Natural killer cell treated with Interleukin-12 subunit alpha and Interleukin-12 subunit beta and Interleukin-15 and Interleukin-18, amount 100 ng/mL, for 72 hours (primary cell): ENCODE measurements at places on chromosomes 6 and 20. TPM values are rescaled to one million over a fixed set of nuclear protein-coding genes. Genes with fewer than 3 reads are reported as not detected.

MRPS10 gene
- total RNA-seq = 35.6 TPM

NOTCH4 gene
- total RNA-seq = 1.4 TPM

SLC35F1 gene
- not detected for total RNA-seq

MCHR2 gene
- total RNA-seq = not detected

KIFC1 gene
- 52.9 TPM for total RNA-seq

FOXS1 gene
- not detected for total RNA-seq

LAMA4 gene
- total RNA-seq = not detected

EMILIN3 gene
- total RNA-seq = not detected

RXRB gene
- total RNA-seq = 43.9 TPM

SRSF12 gene
- 0.17 TPM for total RNA-seq

BMP2 gene
- total RNA-seq = 0.10 TPM

GRM1 gene
- total RNA-seq = not detected

PPP1R3G gene
- not detected for total RNA-seq

PRR18 gene
- total RNA-seq = not detected

TFAP2A gene
- total RNA-seq = 0.31 TPM

BTN1A1 gene
- not detected for total RNA-seq

BACH2 gene
- 5.8 TPM for total RNA-seq

ZBTB46 gene
- 0.25 TPM for total RNA-seq

LGSN gene
- total RNA-seq = not detected

IL17F gene
- total RNA-seq = 56.3 TPM

CFAP61 gene
- total RNA-seq = not detected

RNF182 gene
- total RNA-seq = not detected

COL10A1 gene
- not detected for total RNA-seq

RBPJL gene
- total RNA-seq = not detected

ZNF391 gene
- total RNA-seq = 0.71 TPM

GHRH gene
- not detected for total RNA-seq

STMND1 gene
- total RNA-seq = not detected

ADGRF1 gene
- total RNA-seq = not detected

KCNG1 gene
- not detected for total RNA-seq

SLC25A27 gene
- 1.0 TPM for total RNA-seq

RAET1E gene
- total RNA-seq = not detected

LMBRD1 gene
- 24.2 TPM for total RNA-seq

TMEM14A gene
- total RNA-seq = 12.0 TPM

BEND3 gene
- 6.5 TPM for total RNA-seq

TBPL1 gene
- 46.6 TPM for total RNA-seq

LRRC1 gene
- total RNA-seq = 1.00 TPM

PHACTR3 gene
- not detected for total RNA-seq

EHMT2 gene
- total RNA-seq = 34.4 TPM

ADGRB3 gene
- total RNA-seq = not detected

RWDD2A gene
- 1.5 TPM for total RNA-seq

TXLNB gene
- total RNA-seq = not detected

SLC16A10 gene
- total RNA-seq = 0.59 TPM

TFAP2D gene
- total RNA-seq = not detected

SLC32A1 gene
- total RNA-seq = not detected

ADTRP gene
- total RNA-seq = not detected

BANF2 gene
- total RNA-seq = not detected

RALGAPA2 gene
- total RNA-seq = 38.5 TPM

ARFGAP1 gene
- total RNA-seq = 144 TPM

SNTA1 gene
- 1.5 TPM for total RNA-seq

ULBP2 gene
- 0.98 TPM for total RNA-seq

TBX18 gene
- not detected for total RNA-seq

FOXF2 gene
- total RNA-seq = not detected

TSPYL4 gene
- total RNA-seq = 14.3 TPM

AP5S1 gene
- total RNA-seq = 13.5 TPM

MACROD2 gene
- total RNA-seq = not detected
